ENCODE measurements at places on chromosomes 3 and 15.

- peak; percentile 68 for DNase-seq
Measured at GRCh38 chr15:68818066-68818768, 2.5 kb downstream of the ANP32A start.

DNA sequence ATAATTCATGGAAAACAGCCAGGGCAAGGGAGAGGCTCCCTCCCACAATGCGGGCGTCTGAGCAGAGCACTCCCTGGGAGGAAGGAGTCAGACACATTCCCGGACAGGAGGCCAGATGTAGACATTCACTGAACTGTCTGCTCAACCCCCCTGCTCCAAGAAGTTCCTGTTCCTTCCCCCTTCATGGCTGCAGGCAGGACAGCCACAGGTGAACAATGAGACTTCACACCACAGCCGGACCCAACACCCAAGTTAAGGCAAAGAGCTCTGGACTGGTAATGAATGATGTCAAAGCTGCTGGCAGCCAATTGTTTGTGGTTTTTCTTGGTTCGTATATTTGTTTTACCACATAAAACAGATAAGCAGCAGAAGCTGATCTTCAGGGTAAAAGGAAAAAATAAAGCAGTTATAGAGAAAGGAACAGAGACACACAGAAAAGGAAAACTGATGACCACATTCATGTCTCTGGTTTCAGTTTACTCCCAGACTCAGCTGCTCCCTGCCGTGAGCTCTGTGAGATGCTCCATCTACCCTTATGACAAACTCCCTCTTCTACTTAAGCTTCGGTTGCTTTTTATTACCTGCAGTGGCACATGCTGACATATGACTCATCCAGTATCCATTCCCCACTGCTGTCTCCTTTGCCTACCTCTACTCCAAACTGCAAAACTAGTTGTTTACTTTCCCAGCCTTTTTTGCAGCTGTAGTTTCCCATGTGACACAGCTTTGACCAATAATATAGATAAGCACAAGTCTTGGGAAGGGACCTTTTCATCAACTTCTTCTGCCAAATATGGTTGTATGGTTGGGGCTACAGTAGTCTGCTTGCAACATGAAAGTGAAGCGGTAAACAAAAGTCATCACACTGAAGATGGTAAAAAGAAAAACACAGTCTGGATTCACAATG lies 33.1 kb downstream of the DZIP1L start:
- DNase-seq: no peak

GRCh38 chr3:187740421-187741399 lies 4.6 kb downstream of the BCL6 start:
- DNase-seq: peak; percentile 79

DNA sequence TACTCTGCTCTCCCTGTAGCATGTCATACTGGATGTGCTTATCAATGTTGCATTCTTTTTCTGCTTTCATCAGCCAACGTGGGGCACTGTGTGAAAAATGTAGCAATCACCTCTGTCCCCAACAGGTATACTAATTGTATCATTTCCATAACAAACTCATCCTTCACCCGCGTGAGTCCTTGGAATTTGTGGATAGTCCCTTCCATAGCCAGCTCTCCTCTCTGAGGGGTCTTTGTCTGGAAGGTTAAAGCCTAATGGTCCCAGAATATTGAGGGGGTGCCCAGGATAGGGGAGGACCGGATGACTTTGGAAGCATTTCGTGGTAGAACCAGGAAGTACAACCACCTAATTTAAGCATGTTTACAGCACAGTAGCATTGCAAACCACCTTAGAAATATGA lies 124.6 kb downstream of the FOXB1 start:
- no peak for DNase-seq

DNA sequence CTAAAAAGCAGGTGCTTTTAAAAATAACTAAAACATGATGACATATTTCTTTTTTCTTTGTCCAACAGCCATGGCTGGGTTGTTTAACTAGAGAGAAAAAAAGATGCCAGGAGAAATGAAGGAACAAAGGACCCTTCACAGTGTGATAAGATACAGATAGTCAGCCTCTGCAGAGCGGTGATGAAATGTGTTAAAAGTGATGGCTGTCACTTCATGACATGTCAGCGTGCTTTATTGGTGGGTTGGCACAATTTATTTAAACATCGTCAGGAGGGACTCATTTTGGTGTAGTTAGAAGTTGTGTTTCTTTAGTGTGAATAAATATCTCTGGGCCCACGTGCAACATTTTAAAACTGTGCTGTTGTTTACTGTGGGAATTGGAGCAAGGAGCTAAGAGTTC lies 887.4 kb upstream of the CFAP20DC start:
- no peak for DNase-seq

- no peak for DNase-seq
Measured at GRCh38 chr3:182937293-182938051, 42.9 kb downstream of the DCUN1D1 start.

Data from mucosa of descending colon (tissue), 3 donors.